AG08396 (cell line): ENCODE measurements at places on chromosomes 2 and 18.

GRCh38 chr18:63763831-63764600, 11.2 kb upstream of the SERPINB7 start:
- peak; percentile 12 for DNase-seq

GRCh38 chr18:54506516-54507261, 84.4 kb upstream of the DYNAP start:
- no peak for DNase-seq

DNA sequence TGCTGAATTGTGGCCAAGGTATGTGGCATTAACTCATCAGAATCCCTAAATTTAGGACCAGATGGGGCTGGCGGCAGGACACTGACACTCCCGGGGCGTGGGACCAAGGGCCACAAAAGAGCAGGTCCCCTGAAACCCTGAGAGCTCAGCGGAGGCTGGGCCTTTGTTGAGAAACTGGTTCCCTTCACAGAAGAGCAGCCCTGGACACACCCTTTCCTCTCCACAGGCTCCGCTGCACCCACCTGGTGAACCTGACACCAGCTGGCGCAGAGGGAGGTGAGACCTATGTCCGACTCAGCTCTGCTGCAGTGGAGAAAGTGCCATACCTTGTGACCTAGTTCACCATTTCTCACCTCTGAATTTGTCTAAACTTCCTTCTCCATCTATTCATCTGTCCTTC, 119.5 kb downstream of the RTP5 start:
- DNase-seq: no peak

GRCh38 chr2:238591732-238592131, 165.0 kb downstream of the ASB1 start:
- no peak for DNase-seq

- peak; percentile 90 for DNase-seq
Observed at GRCh38 chr2:20514596-20515269, 67.9 kb downstream of the RHOB start.

GRCh38 chr2:29583104-29583503, 338.3 kb downstream of the ALK start:
- peak; percentile 17 for DNase-seq

DNA sequence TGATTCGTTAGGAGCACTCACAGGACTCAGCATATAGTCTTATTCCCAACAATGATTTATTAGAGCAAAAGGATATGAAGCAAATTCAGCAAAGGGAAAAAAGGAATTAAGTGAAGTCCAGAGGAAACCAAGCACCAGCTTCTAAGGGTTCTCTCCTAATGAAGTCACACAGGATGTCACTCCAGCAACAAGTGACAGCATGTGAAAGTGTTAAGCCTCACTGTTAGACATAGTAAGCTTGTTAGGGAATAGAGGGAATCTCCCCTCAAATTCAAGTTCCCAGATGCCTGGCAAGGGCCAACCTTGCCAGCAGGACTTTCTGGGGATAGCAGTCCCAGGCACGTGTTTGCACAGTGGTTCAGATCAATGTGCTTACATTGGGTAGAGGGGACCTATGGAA, 4.4 kb upstream of the SLC30A6 start:
- no peak for DNase-seq

GRCh38 chr2:240374085-240374907, 61.2 kb upstream of the GPC1 start:
- peak; percentile 95 for DNase-seq

DNA sequence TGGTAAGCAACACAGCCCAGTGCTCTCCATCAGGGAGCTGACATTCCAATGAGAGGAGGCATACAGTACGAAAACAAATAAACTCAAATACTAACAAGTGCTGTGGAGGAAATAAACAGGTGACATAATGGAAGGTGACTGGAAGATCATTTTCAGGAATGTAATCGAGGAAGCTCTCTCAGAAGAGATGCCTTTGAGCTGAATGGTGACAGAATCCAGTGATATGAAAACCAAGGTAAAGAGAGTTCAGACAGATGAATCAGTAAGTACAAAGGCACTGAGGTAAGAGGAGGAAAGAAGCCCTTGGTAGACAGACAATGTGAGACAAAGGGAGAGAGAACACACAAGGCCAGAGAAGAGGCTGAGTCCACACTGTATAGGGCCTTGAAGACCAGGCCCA, 252.1 kb downstream of the LRATD1 start:
- DNase-seq: no peak

GRCh38 chr2:236601316-236602202, 31.9 kb downstream of the ACKR3 start:
- no peak for DNase-seq

- no peak for DNase-seq
Observed at GRCh38 chr18:60182223-60182622, 190.4 kb downstream of the MC4R start.

DNA sequence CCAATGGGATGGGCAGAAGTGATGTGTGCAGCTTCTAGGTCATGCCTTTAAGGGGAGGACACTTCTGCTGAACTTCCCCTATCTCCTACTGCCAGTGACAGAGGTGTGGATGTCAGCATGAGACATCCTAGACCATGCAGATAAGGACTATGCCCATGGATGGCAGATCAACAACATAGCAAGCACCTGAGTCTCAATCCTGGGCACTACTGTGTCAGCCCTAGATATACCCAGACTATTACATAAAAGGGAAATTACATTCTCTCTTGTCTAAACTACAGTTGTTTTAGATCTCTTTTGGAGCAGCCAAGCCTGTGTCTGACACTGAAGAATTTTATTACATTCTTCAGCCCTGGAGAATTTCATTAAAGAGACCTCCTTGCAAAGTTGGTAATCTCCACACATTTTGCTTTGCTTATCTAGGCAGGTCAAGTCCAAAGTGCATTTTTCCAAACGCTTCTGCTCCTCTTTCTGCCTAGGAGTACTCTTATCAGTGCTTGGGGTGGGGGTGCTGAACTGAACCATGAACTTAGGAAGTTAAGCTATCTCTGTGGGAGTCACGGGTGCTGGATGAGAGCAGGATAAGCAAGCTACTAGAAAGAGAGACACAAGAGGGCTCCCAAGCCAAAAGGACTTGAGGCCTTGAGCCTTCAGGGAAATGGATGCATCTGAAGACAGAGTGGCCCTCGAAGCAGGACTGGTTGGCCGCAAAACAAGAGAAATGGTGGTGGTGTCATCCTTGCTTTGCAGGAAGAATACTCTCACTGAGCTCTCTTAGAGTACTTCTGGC, 95.2 kb upstream of the SPRED2 start:
- DNase-seq: no peak

DNA sequence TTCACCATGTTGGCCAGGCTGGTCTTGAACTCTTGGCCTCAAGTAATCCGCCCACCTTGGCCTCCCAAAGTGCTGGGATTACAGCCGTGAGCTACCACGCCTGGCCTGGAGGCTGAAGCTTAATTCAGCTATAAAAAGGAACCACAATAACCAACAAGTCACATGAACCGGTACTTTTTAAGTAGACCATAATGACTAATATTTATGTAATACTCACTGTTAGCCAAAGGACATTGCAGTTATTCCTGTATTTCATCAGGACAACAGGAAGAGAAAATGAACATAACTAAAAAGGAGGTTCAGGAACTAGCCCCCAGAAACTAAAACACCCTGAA, 49.0 kb upstream of the TMEM87B start:
- peak; percentile 24 for DNase-seq

- DNase-seq: no peak
Observed at GRCh38 chr2:173458991-173459780, 104.5 kb downstream of the CDCA7 start.

DNA sequence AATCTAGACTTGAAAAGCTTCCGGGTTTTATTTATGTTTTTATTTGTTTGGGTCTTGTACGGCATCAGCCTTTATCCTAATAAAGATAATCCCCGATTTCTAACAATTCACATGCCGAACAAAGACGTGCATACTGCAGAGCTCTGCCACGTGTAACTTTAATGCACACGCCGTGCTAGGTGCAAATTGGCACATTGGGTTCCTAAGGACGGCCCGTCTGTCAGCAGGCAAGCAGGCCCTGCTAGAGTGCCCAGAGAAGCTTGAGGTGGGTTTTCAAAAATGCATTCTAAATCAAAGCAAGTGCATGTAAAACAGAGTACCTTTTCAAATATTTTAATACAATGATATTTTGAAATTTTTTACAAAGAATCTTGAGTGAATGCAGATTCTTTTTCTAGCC, 806.4 kb upstream of the POU3F3 start:
- DNase-seq: no peak

GRCh38 chr2:223062396-223062795, 10.4 kb downstream of the KCNE4 start:
- DNase-seq: no peak

DNA sequence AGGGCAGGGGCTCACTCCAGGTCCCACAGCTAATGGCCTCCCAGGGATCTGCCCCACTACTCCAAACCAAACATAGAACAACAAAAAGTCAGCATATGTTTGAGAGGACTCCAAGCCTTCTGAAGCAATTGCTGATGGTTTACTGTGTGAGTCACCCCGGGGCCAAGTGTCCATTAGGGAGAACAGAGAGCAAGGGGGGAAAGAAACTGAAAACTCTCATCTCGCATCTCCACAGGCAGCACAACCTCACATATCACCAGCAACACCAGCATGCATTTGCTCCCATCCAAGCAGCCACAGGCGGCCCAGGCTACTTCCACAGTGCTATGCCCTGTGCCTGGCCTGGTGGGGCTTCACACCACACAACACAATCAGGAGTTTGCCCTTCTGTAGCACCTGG, 39.1 kb downstream of the CYRIA start:
- peak; percentile 38 for DNase-seq

DNA sequence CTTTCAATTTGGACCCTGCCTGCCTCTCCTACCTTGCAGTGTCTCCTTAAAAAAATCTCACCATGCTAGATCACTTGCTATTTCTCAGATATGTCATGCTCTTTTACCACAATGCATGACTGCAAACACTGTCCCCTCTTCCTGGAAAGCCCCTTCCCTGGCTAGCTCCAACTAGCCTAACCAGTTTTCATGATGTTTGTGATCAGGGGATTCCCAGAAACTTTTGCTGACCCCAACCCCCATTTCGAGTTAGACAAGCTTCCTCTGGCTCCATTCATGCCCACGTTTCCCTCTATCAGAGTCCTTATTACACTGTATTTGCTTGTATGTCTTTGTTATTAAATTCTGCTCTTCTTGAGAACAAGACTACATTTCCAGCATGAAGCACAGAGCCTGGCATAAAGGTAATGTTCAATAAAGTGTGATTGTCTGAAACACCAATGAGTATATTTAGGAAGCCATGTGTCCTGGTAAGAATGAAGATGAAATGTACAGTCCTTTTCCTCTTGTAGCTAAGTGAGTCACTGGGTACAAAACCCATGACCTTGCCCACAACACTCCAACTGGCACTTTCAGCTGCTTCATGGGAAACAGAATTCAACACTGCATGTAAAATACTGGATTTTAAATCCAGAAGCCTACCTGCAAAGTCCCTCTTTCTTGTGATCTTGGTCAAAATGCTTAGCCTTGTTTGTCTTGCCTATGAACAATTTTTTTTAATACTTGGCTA, 62.0 kb upstream of the ATL2 start:
- no peak for DNase-seq

DNA sequence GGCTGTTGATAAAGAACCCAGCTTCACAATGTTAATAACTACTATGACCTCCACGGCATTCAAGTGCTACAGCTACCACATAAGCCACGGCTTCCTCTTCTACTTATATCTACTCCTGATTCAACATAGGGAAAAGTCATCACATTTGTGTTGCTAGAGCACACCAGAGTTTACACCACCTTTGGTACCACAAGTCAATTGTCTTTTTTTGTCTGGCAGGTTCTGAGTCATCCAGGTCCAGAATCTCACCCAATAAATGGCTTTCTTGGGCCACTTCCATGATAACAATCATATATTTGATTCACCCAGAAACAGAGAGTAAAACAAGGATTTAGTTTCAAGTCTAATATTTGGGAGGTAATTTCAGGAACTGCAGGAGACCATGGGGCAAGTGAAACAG, 480.2 kb downstream of the TMX3 start:
- no peak for DNase-seq

- DNase-seq: no peak
Observed at GRCh38 chr2:229160180-229160579, 110.9 kb downstream of the PID1 start.

DNA sequence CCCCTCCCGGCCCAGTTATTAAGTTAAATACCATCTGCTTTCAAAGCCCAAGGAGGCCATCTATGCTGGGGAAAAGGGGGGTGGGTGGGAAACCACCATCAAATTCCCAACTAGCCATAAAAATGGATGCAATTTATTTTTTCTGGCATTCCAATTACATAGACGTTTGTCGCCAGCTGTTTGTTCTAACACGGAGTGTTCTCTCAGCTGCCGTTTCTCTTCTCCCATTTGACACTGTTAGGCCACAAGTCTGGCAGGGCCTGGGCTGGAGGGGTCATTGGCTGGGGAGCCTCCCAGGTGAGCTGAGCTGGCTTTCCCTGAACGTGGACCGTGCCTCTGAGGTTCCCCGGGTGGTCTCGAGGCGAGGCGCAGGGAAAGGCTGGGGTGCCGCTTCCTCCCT, 16.6 kb downstream of the ATOH8 start:
- no peak for DNase-seq

- DNase-seq: no peak
Observed at GRCh38 chr2:15942711-15943345, 2.5 kb downstream of the MYCN start.

GRCh38 chr18:44062345-44062744, 618.3 kb upstream of the SETBP1 start:
- no peak for DNase-seq

DNA sequence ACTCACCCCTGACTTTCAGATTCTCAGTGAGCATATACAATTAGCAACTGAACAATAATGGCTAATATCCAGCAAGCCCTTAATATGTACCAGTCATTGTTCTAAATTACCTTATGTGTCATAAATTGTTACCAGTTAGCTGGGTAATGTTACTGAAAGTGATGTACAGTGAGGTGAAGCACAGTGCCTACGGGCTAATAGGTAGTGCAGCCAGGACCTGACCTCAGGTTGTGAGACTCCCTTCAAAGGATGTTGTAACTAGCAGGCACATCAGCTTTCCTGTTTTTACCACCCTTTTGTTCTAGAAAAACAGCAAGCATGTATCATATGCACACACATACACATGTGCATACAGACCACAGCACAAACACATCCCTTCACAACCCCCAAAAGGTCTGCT, 258.3 kb downstream of the PHLPP1 start:
- DNase-seq: no peak

GRCh38 chr2:8926356-8926755, 77.1 kb downstream of the MBOAT2 start:
- no peak for DNase-seq

- DNase-seq: peak; percentile 48
Observed at GRCh38 chr18:23307567-23308295, 145.4 kb upstream of the RIOK3 start.

DNA sequence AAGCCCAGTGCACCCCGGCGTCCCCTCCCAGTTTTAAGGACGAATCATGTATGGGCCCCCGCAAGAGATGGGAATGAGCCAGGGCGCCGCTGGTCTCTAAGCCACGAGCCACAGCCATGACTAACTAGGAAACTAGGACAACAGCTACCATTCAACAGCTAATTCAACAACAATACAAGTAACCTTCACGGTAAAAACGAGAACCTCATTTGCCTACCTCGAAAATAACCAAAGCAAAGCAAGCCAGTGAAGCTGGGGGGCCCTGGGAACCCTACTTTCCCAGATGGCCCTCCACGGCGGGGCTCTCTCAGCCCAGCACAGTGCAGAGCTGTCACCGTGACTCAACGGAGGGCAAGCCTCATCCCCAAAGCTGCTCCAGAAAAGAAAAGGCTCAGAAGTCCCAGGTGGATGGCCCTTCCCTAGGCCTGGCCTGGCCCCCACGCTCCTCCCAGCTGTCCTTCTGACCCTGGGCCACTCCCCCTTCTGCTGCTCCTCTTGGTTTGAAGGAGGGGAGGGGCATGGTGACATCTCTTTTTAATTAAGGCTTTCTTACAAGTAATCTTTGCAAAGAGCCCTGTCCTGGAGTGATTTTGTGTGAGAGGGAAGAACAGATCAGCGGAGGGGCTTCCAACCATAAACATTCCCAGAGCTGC, 126.3 kb downstream of the HDAC4 start:
- peak; percentile 73 for DNase-seq
